ENCODE measurements at places on chromosomes 2 and 18.
A peak's percentile ranks its signal among the peaks of the same experiment; 100 is the strongest.

DNA sequence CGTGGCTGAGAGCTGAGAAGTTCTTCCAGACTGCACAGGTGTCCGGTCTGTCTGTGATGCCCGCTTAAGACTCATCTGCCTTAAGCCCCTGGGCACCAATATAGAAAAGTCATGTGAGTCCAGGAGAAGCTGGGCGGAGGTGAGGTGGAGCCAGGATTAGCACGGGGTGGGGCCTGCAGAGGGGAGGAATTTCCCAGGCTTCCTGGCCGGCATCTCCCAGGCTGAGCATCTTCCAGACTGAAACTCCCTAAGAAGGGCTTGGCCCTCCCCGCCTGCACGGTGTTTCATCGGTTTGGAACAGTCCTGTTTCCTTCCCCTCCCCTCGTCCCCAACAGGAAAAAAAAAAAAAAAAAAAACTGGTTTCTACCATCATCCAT lies 270.3 kb downstream of the ATAD2B start:
- DNase-seq, result no peak

DNA sequence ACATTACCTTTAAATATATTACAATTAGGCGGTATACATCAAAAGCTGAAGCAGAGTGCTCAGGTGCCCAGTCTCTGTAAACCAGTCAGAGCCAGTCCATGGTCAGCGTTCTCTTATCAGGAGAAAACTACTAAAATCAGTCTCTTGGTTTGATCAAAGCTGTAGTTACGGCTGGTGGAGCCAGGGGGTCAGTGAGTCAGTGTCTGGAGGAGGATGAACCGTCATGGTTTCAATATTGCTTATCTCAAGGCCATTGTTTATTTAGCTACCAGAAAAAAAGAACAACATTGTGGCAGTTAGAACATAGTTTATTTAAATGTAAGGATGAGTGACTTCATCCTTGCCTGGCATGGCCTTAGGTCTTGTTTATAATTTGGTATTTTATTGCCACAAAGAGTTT lies 71.3 kb upstream of the NYAP2 start:
- DNase-seq, result no peak

DNA sequence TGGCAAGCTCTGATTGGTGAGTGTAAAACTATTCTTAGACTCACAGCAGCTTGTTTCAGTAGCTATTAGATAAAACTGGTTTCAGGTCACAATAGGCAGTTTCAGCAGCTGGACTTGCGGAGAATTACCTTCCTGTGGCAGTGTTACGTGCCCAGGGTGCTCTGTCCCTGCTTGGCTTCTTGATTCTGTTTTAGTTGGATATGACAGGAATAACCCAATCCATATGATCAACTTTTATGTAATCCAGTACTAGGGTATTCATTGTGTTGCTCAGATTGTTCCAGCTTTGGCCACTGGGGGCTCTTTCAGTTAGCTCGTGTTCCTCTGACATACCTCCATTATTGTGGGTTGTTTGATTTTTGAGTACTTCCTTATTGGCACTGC lies 43.1 kb downstream of the INPP4A start:
- DNase-seq, result no peak

DNA sequence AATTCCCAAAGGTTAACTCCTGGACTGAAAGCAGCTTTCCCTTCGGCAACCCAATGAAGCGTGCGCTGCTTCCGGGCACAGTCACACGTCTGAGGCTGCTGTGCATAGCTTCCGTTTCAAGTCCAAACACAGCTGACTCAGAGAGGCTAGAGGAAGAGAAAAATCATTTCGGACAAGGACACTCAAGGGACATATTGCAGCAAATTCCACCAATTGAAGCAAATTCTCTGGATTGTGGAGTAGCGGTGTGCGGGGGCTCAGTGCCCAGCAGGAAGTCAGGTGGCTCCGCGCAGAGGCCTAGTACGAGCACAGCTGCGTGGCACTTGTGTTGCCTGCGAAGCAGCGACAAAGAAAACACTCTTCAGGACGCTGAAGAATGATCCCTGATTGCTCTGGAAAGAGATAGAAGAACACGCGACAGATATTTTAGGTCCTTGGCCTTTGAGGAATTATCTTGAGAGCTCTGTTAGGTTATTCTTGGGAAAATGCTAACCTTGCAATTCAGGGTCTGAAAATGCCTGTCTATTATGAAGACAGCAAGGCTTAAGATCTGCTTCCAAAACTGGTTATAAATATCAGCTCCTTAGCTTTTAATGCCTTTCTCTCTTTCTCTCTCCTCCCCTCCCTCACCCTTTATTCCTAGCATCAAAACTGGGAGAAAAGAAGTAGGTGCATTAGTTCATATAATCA lies 352.6 kb upstream of the DLGAP1 start:
- no peak for DNase-seq

DNA sequence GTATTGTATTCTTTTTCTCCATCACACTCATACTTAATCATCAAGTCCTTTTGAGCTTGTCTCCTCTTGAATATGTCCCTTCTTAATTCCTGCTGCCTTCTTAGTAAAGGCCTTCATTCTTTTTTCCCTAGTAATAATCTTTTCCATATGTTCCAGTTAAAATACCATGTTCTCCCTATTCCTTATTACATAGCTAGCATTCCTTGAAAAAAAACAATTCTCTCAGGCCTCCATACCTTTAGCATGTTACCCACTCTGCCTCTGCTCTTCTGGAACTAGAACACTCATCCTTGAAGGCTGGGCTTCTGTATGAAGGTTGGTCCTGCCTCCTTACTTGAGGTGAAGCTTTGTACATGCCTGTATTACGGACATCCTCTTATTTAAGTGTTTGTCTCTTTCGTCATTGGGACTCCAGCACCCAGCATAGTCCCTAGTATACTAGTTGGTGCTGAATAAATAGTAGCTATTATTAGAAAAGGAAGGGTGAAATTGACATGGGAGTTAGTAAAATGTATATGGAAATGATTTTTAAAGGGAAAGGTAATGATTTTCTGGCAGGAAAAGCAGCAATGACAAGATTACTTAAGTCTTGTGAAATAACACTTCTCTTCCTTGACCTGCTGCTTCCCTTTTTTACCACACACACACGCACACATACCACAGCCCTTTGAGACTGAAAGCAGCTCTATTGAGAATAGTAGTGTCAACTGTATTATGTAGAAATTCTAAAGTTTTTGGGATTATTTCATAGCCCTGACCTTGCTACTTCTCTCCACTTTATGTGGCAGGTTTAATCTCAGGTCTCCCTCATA lies 45.6 kb downstream of the REL start:
- DNase-seq, result no peak

- no peak for DNase-seq
Measured at GRCh38 chr2:226550801-226551200, 248.8 kb downstream of the IRS1 start.

DNA sequence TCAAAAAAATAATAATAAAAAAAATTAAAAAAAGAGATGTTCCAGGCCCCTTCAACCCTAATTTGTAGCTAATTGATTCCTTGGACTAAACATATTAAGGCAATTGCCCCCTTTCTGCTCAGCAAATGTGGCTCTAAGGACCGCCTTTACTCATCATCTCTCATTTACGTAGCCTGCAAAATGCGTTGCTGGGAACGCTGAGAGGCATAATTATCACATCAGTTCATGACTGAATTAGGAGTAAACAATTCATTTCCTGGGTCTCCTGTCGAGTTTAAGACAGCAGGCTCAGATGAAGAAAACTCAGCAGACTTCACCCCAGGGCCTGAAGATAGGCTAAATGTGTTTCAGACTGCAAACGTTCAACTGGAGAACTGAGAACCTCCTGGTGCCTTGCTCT lies 413.5 kb downstream of the NBAS start:
- DNase-seq, result no peak

DNA sequence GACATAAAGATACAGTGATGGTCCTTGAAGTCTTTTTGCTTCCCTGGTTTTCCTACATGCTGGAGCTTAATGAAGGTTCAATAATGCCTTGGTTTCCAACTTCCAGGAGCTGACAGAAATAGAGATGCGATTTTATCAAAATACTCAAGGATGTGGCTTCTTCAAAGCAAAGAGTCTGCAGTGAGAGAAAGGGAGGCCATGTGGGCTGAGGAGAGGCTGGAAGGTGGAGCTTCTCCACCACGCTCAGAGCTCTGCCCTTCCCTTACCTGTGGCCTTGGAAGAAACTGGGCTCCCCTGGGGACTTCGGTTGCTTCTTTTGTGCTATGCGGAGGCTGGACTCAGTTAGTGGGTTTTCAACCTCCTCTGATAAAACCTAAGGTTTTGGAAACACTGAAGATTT lies 175.0 kb upstream of the APCDD1 start:
- no peak for DNase-seq

DNA sequence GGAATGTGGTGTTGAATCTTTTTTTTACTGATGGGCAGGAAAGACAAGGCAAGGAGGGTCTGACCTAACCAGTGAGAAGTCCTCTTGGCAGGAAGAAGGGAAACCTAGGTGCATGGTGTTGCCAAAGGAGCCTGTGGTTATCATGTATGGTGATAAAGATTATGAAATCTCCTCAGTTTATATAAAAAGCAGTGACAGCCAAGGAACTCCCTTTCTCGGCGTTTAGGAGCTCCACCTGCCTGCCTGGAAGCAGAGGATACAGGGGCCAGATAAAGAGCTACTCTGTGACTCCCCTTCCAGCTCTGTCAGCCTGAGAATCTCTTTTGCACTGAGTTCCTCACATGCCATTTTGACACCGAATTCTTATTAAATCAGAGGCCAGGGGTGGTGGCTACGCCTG lies 26.1 kb downstream of the COLEC12 start:
- DNase-seq, result no peak

- DNase-seq, result no peak
Measured at GRCh38 chr2:162070228-162070936, 3.6 kb downstream of the DPP4 start.

DNA sequence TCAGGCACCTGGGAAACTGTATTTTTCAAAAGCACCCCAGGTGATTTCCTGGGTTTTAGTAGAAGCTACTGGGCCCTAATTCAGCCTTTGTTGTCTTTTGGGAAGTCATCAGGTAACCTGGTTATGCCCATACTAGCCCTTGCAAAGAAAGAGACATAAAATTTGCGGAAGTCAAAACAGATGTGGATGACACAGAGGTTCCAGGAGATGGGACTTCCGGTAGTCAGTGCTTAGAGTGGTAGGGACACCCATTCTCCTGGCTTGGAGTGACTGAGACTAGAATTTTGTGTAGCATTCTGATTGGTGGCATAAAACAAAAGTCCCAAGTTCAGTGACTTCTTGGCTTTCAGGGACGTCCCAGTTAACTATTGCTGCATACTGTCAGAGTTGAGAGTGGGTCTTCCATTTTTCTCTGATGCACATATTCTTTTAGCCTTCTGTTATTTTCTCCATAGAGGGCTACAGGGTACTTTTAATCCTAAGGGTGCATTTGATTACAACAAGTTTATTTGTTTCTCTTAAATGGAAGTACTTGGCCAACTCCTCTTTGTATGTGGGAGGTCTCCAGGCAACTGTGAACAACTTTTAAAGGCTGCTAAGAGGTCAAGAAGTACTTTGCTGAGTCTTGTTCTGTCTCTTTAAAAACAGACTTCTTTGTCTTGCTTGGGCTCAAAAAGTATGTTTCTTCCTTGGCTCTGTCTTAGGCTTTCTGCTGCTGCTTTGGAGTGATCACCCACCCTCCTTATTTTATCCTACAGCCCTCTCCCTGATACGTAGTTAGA lies 8.8 kb downstream of the NAB1 start:
- no peak for DNase-seq

DNA sequence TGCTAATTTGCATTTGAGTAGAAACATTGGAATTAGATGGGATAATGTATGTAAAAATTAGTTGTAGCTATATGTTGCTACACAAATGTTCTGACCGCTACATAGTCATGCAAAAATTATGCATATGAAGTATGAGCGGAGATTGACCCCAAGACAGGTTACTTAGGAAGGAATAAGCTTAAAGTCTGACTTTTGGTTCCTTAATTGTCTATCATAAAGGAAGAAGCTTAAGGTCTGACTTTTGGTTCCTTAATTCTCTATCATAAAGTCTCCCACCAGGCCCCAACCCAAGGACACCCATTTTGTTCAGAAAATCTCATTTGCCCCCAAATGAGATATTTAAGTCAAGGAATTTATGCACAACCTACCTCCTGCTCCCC lies 106.5 kb downstream of the EVA1A start:
- DNase-seq, result no peak

GRCh38 chr2:72828840-72829507 lies 3.1 kb upstream of the EXOC6B start:
- no peak for DNase-seq

GRCh38 chr2:57821088-57821487 lies 225.5 kb upstream of the VRK2 start:
- DNase-seq, result no peak

- DNase-seq, result no peak
Measured at GRCh38 chr2:46988230-46988629, 72.6 kb upstream of the MCFD2 start.

DNA sequence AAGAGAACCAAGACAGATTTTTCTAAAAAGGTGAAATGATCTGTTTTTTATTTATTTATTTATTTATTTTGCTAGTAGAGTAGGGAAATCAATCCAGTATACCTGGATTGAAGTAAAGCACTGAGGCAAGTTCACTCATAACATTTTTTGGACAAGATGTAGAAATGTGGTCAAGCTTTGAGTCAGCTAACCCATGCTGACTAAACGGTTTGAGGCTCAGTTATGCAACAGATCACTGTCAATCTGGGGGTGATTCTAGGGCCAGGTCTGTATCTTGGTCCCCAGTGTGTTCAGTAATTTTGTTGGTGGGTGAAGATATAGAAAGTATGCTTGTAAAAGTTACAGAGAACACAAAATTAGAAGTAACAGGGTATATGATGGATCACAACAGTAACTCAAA lies 60.2 kb downstream of the RMDN2 start:
- no peak for DNase-seq

- DNase-seq, result no peak
Measured at GRCh38 chr2:136245211-136245610, 127.3 kb upstream of the CXCR4 start.

GRCh38 chr2:194591192-194591591 lies 1065.8 kb upstream of the SLC39A10 start:
- no peak for DNase-seq

DNA sequence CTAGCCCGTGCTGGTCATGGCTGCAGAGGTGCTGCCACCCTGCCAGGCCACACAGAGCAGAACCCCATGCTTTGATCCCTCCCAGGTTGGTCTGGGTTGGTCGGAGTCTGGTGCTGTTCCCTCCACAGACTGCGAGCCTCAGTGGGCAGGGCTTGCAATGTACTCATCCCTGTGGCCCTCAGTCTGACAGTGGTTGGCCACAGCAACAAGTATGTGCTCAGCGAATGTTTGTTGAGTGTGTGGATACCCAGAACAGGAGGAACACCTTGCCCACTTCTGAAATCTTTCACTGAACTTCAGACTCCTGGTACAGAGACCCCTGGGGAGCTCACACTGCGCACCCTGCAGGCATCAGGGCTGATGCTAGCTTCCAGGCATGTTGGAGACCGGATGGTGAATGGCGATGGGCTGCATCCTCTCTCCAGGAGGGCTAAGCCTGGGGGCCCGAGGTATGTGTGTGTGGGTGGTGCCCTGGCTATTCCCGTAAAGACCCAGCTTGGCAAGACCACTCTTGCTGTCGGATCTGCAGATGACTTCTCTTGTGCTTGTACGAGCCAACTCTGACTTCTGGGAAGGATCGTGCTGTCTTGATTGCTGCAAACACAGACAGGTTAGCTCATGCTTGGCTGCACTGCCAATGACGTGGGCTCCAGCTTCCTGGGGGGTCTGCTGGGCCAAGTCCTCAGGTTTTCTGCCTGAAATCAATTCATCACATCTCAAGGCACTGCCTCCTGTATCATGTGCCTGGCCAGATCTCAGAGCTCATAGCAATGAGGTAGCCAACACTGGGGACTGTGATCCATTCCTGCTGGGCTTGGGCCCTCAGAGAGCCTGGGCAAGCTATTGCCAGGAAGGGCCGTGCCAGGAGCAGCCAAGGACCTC lies 43.7 kb downstream of the RHOB start:
- DNase-seq, result peak; percentile 27

Data from anterior cingulate cortex (tissue), 58 donors.